PC-3 (cell line): ENCODE measurements at places on chromosomes 5 and 9.
A peak's percentile ranks its signal among the peaks of the same experiment; 100 is the strongest.

DNA sequence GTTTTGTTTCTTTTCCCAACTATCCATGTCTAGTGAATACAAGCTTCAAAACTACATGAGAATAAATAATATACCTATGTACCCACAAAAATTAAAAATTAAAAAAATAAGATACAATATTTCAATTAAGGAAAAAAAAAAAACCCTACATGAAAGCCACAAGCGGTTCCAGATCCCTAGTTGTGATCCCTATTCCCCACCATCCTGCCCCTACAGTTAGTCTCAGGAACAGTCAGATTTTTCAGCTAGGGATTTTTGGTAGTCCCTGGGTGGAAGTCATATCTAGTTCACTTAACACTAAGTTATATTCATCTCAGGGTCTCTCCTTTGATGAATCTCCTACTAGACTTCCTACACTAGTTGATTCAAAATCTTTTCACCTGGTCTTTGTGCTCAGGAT is 18.5 kb upstream of the PCDHB1 start:
- no peak for DNase-seq

DNA sequence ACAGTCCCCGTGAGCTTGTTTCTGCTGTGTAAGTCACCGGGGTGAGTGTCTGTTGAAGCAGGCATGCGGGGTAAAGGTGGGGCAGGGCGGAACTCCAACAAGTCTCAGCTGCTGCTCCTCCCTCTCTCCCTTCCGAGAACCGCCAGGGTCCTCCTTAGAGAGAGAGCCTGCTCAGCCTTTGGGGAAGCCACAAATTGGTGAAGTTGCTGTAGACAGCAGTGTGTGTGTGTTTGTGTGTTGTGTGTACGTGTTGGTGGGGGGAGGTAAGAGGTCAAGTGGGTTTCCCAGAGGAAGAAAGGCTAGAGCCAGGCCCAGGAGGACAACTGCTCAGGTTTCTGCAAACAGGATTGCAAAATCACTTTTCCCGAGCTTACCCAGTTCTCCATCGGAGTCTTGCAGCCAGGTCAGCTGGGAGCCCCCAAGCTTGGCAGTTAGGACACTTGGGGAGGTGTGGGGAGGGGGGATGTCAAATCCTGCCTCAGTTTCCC is 38.9 kb upstream of the DAB2IP start:
- no peak for DNase-seq

DNA sequence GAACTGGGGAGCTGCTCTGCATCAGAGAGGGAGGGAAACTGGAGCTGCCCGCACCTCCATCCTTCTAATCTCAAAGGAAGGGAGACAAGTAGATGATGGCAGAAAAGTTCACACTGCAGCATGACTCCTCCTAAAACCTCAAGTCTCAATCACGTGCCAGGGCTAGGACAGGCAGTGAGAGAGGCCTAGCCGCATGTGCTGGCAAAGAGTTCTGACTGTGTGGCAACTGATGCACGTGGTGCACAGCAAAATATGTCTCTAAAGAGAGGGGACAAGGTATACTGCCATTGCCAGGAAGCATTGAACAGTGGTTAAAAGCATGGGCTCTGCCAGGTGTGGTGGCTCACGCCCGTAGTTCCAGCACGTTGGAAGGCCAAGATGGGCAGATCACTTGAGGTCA is 38.1 kb downstream of the FBXO10 start:
- no peak for DNase-seq

- peak; percentile 60 for DNase-seq
Observed at GRCh38 chr5:63398346-63398745, 563.9 kb downstream of the HTR1A start.

DNA sequence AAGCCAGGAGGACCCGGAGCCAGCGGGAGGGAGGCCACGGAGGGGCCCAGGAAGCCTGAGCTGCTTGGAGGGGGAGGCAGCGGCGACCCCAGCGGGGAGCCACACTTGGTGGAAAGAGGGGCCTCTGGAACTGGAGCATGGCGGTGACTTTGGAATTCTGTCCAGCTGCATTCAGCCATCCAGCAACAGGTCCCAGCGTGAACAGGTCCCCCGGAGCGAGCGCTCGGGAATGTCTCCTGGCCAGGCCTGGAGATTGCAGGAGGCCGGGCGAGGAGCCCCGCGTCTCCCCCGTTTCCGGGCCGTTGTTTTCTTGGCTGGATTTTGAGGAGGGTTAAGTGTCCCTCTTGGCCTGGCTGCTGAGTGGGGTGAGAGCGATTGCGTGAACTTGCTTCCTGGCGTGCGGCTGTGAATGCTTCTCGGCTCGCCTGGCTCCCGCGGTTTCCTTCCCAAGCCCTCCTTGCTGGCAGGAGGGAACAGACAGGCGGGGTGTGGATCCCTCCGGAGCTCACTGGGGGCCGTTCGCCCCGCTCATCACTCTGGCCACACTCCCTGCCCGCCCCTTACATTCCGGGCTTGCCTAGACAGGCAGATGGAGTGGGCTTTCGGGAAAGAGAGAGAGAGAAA is 125.3 kb upstream of the IRX4 start:
- DNase-seq, result no peak

GRCh38 chr5:73230264-73231245 is 57.6 kb downstream of the TMEM174 start:
- DNase-seq, result no peak

DNA sequence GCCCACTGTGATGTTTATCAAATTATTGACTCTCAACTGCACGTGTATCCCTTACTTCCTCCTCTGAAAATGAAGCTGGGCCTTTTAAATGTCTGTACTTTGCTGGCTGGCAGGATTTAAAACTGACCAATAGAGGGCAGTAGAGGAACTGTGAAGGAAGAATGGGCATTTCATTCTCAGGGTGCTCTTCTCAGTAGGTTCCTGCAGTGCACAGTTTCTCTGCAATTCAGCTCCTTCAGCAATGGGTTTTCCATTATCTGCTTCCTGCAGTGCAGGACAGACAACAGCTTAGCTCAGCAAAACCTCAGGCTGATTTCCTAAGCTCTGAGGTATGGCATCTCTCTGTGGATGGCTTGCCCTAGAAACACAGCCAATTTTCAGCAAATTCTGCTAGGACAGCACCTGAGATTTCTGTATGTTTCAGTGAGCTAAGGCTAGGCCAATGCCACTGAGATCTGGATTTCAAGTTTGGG is 298.4 kb upstream of the PRDM9 start:
- DNase-seq, result peak; percentile 91

DNA sequence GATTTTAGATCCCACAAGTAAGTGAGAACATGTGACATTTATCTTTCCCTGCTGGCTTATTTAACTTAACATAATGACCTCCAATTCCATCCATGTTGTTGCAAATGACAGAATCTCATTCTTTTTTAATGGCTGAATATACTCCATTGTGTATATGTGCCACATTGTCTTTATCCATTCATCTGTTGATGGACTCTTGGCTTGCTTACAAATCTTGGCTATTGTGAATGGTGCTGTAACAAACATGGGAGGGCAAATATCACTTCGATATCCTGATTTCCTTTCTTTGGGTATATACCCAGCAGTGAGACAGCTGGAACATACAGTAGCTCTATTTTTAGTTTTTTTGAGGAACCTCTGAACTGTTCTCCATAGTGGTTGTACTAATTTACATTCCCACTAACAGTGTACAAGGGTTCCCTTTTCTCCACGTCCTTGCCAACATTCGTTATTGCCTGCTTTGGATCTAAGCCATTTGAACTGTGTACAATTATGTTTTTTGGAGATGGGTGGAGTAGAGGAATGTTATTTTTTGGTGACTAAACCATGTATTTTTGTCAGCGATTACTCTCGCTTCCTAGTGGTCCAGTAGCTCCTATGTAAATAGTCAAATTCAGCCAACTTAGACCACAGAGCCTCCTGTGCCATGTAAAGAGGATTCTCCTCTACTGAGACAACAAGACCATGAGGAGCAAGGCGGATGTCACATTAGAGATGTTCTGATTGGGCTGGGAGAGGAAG is 60.6 kb downstream of the TNFSF15 start:
- peak; percentile 83 for DNase-seq

- DNase-seq, result no peak
Observed at GRCh38 chr9:13437866-13438265, 158.4 kb upstream of the MPDZ start.

DNA sequence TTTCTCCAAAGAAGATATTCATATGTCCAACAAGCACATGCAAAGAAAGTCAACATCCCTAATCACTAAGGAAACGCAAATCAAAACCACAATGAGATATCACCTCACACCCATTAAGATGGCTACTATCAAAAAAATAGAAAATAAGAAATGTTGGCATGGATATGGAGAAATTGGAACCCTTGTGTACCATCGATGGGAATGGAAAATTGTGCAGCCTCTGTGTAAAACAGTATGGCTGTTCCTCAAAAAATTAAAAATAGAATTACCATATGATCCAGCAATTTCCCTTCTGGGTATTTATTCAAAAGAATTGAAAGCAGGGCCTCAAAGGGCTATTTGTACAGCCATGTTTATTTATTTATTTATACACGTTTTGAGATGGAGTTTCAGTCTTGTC is 43.0 kb upstream of the HRH2 start:
- no peak for DNase-seq

- DNase-seq, result no peak
Observed at GRCh38 chr5:155193483-155194107, 180.0 kb downstream of the KIF4B start.

GRCh38 chr5:154236536-154237375 is 46.2 kb downstream of the GALNT10 start:
- DNase-seq, result peak; percentile 5

DNA sequence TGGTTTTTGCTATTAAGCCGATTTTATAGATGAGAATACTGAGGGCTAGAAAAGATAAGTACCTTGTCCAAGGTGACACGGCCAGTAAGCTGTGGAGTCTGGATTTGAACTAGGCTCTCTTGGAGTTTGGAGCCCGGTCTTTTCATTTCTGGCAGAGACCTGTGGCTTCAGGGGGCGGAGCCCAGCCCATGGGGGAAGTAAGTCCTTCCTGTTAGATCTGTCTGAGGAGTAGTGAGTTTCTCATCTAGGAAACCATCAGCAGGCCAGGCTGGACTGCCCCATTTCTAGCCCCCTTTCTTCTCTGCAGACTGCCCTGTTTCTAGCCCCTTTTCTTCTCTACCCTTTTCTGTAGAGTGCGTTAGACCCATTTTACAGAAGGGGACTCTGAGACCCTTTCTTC is 521 bp upstream of the PTGS1 start:
- DNase-seq, result no peak

DNA sequence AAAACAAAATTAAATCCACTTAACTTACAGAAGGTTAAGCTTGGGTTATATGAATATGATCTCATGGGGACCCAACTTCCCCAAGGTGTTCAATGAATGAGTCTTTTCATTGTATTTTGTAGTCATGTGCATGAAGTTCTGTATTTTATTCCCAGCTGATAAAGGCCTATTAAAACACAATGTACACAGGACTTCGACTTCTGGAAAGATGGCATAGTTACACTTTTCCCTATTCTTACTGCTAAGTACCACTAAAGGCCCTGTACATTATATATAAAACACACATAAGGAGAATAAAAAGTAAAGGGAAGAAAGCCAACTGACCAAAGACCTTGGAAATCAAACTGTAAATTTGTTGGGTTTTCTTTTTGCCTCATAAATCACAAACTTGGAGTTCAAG is 222.4 kb downstream of the SAXO1 start:
- DNase-seq, result no peak

DNA sequence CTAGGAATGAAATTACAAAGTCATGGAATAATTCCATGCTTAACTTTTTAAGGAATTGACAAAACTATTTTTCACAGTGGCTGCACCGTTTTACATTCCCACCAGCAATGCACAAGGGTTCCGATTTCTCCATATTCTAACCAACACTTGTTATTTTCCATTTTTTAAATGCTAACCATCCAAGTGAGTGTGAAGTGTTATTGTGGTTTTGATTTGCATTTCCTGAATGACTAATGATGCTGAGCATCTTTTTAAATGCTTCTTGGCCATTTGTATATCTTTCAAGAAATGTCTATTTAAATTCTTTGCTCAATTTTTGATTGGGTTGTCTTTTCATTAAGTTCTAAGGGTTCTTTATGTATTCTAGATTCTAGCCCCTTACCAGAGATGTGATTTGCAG is 479.5 kb upstream of the SMARCA2 start:
- no peak for DNase-seq

DNA sequence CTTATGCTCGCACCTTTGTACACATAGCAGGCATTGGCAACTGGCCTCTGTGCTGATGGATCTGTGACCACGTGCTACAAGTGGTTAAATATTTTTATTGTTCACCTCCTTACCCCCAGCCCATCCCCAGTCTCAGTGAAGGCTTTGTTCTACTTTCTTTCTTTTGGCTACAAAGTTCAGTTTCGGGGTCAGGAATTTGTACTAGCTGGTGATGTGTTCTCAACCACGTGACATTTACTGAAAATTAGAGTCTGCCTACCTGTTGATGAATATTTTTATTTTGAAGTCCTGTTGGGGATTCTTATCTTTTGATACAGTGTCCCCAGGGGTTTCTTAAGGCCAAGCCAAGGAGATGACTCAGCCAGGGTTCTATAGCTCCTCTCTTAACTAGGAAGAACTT is 47.8 kb downstream of the C9orf57 start:
- no peak for DNase-seq

GRCh38 chr5:127997201-127997704 is 86.3 kb upstream of the SLC12A2 start:
- DNase-seq, result no peak

- DNase-seq, result peak; percentile 77
Observed at GRCh38 chr9:27726244-27727081, 153.2 kb upstream of the C9orf72 start.

DNA sequence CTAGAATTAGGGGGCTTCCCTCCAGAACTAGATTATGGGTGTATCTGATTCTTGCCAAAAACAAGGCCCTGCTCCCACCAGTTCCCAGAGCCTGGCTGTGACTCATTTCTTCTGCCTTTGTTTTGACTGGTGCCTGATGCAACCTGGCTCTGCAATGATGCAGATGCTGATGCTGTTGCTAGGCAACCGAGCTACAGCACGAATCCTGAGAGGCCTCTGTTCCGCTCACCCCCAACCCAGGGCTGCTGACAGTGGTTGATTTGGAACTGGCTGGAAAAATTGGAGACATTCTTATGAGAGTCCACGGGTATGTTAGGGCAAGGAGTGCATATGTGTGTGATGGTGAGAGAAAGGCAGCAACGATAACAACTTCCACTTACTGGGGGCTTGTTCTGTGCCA is 100.3 kb downstream of the NSG2 start:
- DNase-seq, result peak; percentile 16

DNA sequence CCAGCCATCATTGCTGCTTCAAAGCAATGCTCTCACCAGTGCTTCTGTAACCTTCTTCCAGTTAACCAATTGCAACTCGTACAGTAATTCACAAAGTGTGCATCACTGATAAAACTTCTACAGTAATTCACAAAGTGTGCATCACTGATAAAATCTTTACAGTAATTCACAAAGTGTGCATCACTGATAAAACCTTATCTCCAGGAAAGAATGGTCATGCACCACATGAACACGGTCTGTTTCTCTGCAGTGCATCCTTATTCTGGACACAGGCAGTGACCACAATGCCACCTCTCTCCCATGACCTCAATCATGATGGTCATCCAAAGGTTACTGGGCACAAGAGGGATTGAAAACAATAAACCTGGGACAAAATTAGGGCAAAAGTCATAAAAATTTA is 153.6 kb downstream of the TSSK1B start:
- DNase-seq, result no peak

- DNase-seq, result no peak
Observed at GRCh38 chr9:81719972-81720371, 30.6 kb upstream of the TLE1 start.

- peak; percentile 19 for DNase-seq
Observed at GRCh38 chr5:30607301-30607894, 586.1 kb upstream of the CDH6 start.

GRCh38 chr9:129979071-129979745 is 63.8 kb downstream of the FNBP1 start:
- no peak for DNase-seq

GRCh38 chr9:109780453-109781033 is 545 bp downstream of the PALM2AKAP2 start:
- peak; percentile 2 for DNase-seq
